ENCODE measurements at places on chromosomes 3 and 15.

- DNase-seq: no peak
Observed at GRCh38 chr15:93037820-93038705, 50.9 kb downstream of the RGMA start.

- DNase-seq: no peak
Observed at GRCh38 chr3:45409369-45409768, 21.0 kb downstream of the LARS2 start.

DNA sequence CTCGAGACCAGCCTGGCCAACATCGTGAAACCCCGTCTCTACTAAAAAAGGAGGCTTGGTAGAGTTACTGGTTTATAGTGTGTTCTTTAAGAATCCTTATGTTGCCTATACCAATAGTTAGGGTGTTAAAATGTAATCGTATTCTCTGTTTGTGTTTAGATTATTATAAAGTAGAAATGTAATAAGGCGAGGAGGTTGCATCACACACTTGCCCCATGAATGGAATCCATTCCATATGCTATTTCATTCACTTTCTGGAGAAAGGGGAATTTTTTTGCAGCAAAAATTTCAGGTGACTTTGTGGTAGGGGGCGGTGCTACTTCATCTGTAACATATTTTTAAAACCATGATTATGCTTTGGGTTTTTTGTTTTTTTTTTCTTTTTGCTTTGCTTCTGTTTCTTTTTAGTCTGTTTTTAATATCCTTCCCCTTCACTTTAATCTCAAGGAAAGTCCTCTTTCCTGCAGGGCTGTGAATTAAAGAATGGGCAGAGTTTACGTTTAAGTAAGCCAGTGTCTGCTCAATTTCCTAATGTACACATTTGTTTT is 33.0 kb upstream of the MUC4 start:
- DNase-seq: no peak

- DNase-seq: no peak
Observed at GRCh38 chr15:90062462-90062932, 39.8 kb downstream of the IDH2 start.

- DNase-seq: no peak
Observed at GRCh38 chr3:72303926-72304325, 519.0 kb upstream of the PROK2 start.

GRCh38 chr15:64072812-64073211 is 20.8 kb downstream of the CIAO2A start:
- DNase-seq: no peak

- DNase-seq: no peak
Observed at GRCh38 chr3:119588112-119588511, 8.8 kb downstream of the ADPRH start.

DNA sequence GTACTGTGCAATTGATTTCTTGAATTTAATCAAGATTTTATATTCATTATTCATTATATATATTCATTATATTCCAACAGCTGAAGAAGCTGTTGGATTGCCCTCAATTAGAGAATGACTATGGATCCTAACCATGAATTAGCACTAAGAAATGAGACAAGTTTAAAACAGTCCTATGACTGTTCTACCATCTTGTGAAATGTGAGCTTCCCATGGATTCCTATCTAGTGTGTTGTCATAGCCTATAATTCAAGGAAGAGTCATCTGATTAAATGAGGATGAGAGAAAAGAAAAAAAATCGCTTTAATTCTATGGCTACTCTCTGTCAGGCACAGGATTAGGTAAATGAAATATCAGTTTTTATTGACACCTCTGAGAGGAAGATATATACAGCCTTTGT is 696.6 kb upstream of the NAALADL2 start:
- no peak for DNase-seq

DNA sequence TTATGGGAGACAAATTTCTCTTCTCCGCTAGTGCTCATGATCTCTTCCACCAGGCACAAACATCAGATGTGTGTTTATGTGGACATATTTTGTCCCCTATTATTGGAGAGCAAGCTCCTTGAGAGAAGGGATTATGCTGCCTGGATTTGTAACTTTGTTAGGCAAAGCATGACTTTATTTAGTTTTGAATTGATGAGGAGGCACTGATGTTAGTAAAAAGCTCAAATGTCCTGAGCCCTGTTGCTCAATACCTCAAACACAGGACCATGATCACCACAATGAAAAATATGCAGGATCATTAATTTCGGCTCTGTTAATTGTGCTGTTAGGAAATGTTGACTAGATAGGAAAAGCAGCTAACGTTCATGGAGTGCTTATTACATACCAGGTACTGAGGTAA is 29.1 kb downstream of the SCG5 start:
- no peak for DNase-seq

- no peak for DNase-seq
Observed at GRCh38 chr3:136711277-136711676, 40.9 kb downstream of the STAG1 start.

DNA sequence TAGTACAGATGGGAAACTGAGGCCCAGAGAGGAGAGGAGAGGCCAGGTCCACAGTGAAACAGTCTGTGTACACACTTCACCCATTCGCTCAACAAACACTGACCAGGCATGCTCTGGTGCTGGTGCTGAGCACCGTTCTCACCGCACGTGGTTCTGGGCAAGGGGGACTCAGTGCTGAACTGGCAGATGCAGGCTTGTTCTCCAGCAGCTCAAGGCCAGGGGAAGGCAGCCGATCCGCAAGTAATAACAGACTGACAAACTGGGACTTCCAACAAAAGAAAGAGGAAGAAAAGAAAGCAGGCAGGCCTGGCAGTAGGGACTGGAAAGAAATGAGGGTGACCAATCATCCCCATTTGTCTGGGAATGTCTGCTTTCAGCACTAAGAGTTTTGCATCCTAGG is 25.6 kb upstream of the LINGO1 start:
- no peak for DNase-seq
